ENCODE measurements at places on chromosomes 5 and 9.

DNA sequence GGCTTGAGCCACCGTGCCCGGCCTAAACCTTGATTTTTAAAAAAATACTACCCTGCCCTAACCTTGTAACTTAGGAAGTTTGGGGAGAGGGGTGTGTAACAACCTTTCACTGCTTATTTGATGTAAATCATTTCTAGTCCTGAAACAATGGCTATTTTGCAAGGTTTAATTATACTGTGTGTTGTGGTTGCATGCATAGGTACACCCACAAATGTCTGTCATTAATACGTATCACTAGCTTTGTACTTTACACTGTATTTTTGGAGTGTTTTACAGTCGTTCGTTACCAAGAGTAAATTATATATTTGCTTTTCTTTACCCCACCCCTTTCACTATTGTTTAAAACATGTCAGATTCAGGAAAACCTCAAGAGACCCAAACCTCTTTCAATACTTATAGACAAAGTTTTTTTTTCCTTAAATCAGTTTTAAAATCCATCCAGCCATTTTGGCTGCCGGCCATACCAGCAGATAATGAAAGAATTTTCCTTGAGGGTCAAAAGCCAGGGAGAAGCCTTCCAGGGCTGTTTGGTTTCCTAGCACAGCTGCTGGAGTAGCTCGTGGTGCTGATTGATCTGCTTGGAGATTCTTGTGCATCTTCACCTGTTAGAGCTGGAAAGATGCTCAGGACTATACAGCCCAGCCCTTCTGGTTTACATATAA lies 50.7 kb downstream of the DOCK8 start:
- DNase-seq: no peak

DNA sequence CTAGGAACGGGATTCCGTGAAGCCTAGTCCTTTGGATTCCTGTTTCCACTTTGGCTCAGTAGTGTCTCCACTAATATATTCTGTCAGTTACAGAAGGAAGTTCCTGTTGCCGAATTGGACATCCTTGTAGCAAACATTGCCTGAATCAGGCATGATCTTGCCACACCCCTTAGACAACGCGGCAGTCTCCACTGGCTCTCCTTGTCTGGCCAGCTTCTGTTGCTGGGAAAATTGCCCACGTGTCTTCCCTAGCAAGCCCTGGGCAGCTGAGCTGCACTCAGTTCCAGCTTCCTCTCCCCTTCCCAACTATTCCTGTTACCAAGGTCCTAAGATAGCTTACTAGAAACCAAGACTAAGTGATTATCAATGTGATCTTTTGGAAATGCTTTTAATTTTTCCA lies 316.6 kb upstream of the RIOK2 start:
- no peak for DNase-seq

- no peak for DNase-seq
These were observed 429.5 kb downstream of the TLE1 start for GRCh38 chr9:81259896-81260295.

- no peak for DNase-seq
These were observed 60.1 kb downstream of the CDH18 start for GRCh38 chr5:19927919-19928318.

DNA sequence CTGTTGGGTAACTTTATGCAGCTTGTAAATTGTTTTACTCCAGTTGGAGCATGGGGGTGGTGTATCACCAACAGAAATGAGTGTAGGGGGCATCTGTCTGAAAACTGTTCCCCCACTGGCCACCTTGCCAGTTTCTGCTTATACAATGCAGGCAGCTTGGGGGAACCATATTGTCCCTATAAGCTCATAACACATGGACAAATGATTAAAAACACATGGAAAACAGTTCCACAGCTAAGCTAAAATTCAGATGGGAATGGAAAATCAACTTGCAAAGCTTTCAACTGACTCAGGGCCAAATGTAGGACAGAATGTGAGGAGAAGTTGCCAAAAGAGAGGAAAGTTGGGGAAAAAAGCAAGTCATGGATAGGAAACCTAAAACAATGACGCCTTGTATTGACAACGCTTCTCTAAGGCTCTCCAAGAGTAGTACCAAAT lies 7.9 kb upstream of the CER1 start:
- DNase-seq: no peak

DNA sequence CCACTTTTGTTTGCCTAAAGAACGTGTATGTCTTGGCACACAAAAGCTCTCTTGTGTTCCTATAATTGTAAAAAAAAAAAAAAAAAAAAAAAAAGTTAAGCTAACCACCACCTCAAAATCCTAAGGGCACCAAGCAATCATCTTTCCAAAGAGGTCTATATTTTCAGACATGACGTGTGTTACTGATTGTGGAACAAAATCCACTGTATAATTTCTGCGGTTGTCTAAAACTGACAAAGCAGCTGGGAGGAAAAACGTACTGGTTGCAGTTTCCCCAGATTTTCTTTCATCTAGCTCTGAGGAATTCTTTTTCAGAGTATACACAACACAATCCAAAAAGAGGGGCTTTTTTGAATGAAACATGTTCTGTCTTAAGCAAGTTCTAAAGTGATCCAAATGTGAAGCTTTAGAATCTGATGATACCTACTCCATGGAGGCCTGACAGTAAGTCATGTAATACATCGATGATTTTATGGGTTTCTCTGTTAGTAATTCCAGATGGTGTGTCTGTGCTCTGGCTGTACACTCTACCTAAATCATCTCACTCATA lies 375.6 kb upstream of the NUDT12 start:
- DNase-seq: no peak

Data from activated T-cell treated with anti-CD3 and anti-CD28 coated beads, Interleukin-2, amount 50 U/mL, for 24 hours (primary cell).